ENCODE measurements at places on chromosomes 5 and 9.

DNA sequence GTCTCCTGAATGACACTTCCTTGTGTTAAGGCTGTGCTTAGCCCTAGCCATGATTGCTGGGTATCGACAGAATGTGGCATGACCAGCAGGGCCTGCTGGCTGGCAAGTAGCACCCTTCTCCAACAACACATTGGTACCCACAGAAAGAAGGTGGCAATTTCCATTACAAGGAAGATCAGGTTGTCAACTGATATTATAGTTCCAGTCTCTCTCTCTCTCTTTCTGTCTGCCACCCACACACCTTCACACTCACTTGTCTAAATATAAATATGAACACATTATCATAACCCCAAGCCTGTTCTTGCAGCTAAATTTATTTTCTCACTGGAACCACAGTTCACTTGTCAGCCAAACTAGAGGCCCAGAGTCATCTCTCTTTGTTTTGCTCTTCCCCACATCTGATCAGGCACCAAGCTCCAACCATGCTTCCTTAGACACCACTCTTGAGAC is 408.1 kb upstream of the PIK3R1 start:
- DNase-seq: no peak

DNA sequence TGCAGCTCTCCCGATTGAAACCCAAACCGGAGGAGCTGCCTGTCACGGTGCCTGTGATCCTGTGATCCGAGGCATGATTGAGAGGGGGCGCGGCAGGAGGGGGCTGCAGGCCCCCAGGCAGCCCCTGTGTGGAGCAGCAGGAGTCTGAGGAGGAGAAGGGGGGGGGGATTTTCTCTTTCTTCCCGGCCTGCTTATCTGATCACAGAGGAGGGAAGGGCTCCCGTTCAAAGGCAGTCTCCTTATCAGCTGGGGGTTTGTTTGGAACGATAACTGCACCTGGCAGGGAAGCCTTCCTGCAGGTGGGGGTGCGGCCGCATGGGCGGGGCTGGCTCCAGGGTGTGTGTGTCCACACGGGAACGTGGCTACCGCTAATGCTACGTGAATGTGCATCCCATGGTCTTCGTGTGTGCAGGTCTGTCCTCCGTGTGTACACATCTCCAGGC is 38.4 kb downstream of the LMX1B start:
- DNase-seq: no peak

DNA sequence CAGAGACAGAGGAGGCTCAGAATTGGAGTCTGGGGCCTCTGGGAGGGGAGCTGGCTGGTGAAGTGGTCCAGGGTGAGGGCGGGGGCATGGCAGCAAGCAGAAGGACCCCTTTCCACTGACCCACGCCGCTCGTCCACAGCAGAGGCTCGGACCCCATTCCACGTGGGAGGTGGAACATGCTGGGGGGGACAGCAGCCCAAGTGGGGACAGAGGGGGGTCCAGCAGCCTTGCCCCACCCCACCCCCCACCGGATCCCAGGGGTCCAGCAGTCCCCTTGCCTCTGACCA is 25.4 kb upstream of the NKD2 start:
- no peak for DNase-seq

GRCh38 chr5:136482206-136482605 is 116.9 kb upstream of the TRPC7 start:
- no peak for DNase-seq

- DNase-seq: no peak
These were observed 94.0 kb downstream of the MSX2 start for GRCh38 chr5:174818430-174818829.
